ENCODE measurements at places on chromosomes 11 and 22. TPM values are rescaled to one million over a fixed set of nuclear protein-coding genes. Genes with fewer than 3 reads are reported as not detected.

GRCh38 chr11:112367461-112367860 is 106.8 kb upstream of the PLET1 start:
- DNase-seq, result no peak

DNA sequence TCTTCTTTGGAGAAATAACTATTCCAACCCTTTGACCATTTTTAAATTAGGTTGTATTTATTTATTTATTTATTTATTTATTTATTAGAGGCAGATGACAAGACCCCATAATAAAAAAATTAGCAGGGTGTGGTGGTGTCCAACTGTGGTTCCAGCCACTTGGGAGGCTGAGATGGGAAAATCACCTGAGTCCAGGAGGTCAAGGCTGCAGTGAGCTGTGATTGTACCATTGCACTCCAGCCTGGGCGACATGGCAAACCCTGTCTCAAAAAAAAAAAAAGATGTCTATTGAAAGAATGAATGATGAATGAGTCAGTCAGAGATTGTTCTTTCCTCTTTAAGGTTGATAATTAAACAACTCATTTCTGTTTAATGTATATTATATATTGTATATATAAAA is 129.6 kb downstream of the WNT11 start:
- DNase-seq, result no peak

DNA sequence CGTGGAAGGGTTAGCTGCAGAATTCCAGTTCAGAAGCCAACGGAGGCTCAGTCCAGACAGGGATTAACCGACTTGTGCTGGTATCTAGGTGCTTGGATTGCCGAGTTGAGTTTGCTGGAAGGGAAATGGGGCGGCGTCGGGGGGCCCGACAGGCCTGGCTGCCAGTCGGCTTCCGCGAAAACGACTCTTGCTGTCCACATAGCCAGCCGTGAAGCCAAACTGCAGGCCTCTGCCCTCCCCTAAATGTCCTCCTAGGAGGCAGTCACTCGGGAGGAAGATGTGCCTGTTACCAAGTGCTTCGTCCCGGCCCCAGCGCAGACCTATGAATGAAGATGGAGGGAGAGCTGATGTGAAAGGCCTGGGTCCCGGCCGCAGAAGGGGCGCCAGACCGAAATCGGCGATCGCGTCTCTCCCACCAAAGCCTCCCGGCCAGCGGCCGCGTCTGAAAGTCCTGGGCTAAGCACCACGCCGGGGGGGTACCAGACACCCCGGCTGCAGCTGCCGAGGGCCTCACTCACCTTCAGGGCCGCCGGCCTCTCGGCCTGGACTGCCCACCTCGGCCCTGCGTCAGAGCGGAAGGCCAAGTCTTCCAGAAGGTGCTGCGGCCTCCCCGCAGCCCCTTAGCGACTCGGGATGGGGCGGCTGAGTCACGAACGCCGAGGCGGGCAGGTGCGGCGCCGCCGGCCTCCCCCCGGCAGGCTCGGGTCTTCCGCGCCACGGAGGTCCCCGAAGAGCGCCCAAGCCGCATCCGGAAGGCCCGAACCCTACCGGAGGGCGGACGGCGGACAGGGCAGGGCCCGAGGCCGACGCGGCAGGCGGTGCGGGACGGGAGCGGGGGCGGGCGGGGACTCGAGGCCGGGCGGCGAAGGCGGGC is 7.5 kb downstream of the DPAGT1 start:
- no peak for DNase-seq

DNA sequence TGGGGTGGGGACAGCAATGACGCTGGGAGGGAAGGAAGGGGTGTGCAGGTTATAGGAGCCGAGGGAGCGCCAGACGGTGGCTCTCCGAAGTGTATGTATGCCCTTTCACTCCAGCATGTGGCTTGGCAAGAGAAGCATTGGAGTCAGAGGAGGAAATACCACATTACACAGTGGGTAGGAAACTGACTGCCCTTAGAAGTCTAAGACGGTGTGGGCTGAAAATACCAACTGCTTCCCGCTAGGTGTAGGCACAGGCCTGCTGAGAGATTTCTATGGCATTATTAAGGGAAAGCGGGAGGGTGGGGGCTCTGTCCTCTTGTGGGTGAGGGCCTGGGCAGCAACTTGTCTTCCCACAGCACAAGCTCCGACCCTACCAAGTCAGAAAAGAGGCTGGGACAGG is 44.7 kb downstream of the CACNG2 start:
- peak; percentile 67 for DNase-seq

DNA sequence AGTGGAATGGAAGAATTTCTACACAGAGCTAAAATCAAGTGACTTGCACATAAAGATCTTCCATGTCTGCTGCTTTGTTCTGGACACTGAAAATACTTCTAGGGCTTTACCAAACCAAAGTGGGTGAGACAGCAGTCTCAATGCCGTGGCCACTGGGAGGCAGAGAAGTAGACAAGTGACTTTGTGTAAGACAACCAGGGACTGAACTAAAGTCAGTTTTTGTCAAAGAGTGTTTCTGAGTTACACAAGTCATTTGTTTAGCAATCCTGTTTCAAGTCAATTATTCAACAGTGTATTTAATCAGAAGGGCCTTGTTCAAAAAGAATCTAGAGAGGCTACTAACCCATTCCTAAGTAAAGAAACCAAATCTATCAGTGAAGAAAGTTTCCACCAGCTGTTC is 46.6 kb downstream of the TCP11L1 start:
- no peak for DNase-seq

DNA sequence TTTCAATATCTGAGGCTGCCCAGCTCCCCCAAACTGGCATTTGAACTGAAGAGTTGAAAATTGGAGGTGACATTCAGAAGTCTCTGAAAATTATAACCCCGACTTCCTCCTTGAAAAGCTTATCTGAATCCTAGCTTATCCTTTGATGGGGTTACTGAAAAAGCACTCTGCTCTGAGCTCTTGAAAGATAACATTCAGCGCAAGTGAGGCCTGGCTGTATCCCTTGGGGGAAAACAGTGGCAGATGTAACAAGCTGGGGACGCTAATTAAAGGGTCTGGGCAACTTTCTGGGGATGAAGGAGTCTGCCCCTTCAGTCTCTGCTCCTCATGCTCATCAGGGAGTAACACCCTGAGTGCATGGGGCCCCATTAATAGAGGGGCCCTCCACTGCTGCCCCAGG is 402.0 kb upstream of the CADM1 start:
- DNase-seq, result no peak

DNA sequence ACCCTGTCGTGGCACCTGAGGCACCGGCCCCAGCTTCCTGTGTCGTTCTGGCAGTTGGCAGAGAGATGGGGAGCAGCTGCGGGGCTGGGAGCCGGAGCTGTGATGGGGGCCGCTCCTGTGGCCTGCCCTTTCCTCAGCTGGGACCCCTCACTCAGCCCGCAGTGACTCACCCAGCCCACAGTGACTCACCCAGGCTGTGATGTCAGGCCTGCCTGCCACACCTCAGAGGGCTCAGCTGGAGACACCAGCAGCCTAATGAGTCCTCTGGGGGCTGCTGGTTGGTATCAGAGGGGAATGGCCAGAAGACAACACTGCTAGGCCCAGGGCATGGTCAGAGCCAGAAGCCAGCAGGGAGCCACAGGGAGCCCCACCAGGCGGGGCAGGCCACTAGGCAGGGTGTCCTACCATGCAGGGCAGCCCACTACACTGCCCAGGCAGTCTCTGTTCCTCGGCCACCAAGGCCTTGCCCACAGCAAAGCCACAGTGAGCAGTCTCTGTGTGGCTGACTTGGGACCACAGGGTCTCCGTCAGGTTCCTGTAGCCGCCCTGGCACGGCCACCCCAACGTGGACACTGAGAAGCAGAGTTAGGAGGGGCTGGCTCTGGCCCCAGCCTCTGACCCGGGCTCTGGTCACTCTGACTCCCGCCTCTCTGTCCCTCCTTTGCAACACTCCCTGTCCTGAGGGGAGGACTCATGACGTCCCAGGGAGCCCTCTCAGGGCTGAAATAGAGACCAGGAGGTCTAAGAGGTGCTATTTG is 4.2 kb upstream of the FXYD2 start:
- peak; percentile 90 for DNase-seq

DNA sequence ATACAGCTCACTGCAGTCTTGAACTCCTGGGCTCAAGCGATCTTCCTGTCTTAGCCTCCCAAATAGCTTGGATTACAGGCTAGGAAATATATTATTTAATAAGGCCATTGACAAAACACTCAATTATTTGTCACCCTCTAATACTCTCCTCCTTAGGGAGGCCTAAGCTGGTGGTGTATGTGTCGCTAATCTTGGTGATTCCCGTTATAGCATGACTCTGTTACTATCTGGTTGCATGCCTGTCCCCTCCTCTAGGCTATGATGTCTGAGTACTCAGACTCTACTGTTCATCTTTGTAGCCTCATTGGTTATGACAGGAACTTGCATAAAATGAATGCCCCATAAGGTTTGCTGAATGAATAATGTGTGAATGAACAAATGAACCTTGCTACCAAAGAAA is 87.6 kb downstream of the USP35 start:
- DNase-seq, result no peak

DNA sequence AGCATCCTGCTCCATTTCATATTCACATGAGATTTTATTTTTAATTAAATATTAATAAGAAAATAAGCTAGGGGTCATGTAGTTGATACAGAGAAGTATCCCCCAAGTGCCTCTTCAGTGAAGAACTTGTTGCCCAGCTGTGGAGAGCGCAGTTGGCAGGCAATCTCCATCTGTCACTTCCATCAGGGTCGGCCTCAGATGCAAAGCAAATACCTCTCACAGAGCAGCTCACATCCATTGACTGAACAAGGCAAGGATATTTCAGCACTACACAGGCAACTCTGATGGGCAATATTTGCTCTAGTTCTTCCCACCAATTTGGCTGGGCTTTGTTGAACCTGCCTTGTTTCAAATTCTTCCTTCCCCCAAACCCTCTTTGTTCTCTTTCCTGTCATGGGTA is 129.4 kb downstream of the NOX4 start:
- no peak for DNase-seq

GRCh38 chr11:103110391-103110790 is 1.2 kb downstream of the DYNC2H1 start:
- no peak for DNase-seq

- DNase-seq, result no peak
Measured at GRCh38 chr22:19603767-19604166, 79.6 kb upstream of the CLDN5 start.

GRCh38 chr11:72439455-72439854 is 5.1 kb upstream of the CLPB start:
- no peak for DNase-seq

GRCh38 chr11:86670181-86670580 is 2.2 kb downstream of the ME3 start:
- DNase-seq, result no peak

GRCh38 chr11:76753950-76754349 is 29.2 kb upstream of the TSKU start:
- DNase-seq, result no peak

- DNase-seq, result no peak
Measured at GRCh38 chr11:119634301-119634700, 94.7 kb downstream of the NECTIN1 start.

- DNase-seq, result peak; percentile 96
Measured at GRCh38 chr11:61971248-61972111, 4.0 kb upstream of the FTH1 start.

- no peak for DNase-seq
Measured at GRCh38 chr11:11996321-11997048, 11.9 kb downstream of the DKK3 start.

DNA sequence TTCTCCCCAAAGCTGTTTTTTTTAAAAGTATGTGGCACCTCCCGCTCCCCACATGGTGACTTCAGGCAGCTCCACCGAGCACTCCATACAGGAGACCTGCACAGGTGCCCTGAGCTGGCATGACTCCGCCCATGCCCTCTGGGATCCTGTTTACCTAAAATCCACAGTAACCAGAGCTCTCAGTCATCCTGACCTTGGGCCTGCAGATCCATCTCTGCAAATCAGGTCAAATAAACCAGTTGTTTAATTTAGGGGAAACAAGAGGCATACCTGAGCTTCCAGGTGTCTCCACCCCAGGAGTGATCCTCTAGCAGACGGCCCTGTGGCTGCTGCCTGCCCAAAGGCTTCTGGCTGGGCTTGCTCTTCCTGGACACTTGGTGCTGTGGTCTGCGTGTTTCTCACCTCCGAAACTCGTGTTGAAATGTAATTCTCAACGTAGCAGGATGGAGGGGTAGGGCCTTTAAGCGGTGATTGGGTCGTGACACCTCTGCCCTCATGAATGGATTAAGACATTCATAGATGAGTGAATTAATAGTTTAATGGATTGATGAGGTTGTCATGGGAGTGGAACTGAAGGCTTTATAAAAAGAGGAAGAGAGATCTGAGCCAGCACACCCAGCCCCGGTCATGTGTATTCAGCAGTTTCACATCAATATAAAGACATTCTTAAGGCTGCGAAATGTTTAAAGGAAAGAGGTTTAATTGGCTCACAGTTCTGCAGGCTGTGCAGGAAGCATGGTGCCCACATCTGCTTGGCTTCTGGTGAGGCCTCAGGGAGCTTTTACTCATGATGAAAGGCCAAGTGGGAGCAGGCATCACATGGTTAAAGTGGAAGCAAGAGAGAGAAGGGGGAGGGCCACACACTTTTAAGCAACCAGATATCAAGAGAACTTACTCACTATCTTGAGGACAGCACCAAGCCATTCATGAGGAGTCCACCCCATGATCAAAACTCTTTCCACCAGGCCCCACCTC is 34.1 kb downstream of the LINC01488 start:
- no peak for DNase-seq

DNA sequence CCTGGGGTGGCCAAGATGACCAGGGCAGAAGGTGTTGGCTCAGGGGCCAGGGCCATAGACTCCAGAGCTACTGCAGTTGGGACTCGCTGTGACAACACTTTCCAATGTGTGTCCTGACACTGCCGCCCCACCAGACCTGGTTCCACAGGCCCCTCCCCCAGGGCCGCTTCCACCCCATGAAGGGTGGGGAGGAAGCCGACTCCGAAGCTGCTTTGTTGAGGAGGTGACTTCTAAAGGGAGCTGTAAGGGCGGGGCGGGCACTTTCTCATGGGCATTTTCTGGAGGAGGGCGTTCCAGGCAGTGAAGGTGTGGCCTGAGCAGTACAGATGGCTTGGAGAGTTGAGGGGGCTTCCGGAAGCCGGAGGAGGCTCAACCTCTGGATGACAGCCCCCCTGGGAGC is 6.3 kb downstream of the FGF3 start:
- no peak for DNase-seq

The SCGB1A1 gene
- total RNA-seq, result not detected

The OR51B4 gene
- total RNA-seq, result not detected

The OTOG gene
- total RNA-seq, result not detected

The OR5B2 gene
- not detected for total RNA-seq

The CBLIF gene
- total RNA-seq, result not detected

The FAM83F gene
- 0.87 TPM for total RNA-seq

The CHST1 gene
- total RNA-seq, result 3.2 TPM
